ENCODE measurements at places on chromosomes 6 and 20. TPM values are rescaled to one million over a fixed set of nuclear protein-coding genes. Genes with fewer than 3 reads are reported as not detected.

The SPEF1 gene
- total RNA-seq = not detected

- no peaks in the 10 kb centered on the region for H3K36me3 ChIP-seq
- H3K27me3 ChIP-seq = peaks cover 9% of the 10 kb centered on the region
- H3K4me1 ChIP-seq = no peaks in the 10 kb centered on the region
- H3K27ac ChIP-seq = no peak overlapping the region
- H3K4me3 ChIP-seq = no peak overlapping the region
Measured at GRCh38 chr6:11994875-11995461, 17.1 kb upstream of the HIVEP1 start.

The NR2E1 gene
- not detected for total RNA-seq

The JPH2 gene
- not detected for total RNA-seq

The THBS2 gene
- total RNA-seq = not detected

The IL17A gene
- total RNA-seq = not detected

- H3K4me1 ChIP-seq = no peaks in the 10 kb centered on the region
- no peak for DNase-seq
- H3K4me3 ChIP-seq = no peak overlapping the region
- no peaks in the 10 kb centered on the region for H3K36me3 ChIP-seq
- H3K27me3 ChIP-seq = no peaks in the 10 kb centered on the region
Measured at GRCh38 chr6:124199286-124199685, 395.6 kb downstream of the NKAIN2 start.

DNA sequence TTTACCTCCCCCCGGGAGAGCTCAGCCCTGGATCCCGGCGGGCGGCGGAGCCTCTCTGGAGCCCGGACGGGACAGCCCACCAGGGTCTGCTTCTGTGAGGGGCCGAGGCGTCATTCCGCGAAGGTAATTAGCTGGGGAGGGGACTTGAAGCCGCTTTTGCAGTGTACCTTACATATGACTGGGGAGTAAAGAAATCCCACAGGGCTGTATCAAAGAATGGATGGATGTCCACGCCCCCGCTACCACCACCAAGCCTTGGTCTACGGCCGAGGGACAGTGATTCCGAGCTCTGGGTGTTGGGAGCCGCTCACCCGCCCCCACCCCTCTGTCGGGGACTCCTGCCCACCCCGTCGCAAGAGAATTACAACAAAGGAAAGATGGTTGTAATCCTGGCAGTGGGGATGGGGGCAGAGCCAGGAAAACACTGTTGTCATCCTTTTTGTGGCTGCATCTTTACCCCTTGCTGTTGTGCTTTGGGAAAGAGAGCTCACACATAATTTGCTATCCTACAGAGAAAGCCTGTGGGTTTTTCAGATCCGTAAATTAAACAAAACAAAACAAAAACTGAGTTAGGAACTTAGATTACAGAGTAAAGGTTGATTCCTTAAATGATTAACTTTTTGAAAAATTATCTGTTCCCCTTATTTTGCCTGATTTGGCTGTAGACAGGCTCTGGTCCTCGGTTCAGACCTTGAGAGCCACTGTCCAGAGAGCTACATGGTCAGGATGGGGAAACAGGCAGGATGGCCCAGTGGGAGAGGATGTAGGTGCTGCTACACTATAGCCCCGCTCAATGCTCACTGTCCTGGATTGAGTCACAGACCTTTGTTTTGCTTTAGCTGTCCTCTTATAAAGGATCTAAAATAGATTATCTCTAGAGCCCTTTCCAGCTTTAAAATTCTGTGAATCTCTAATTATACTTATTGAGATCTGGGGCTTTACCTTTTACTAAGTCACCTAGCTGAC lies 997 bp upstream of the FBXO30 start:
- H3K27ac ChIP-seq = peak overlapping the region; percentile 94
- peak; percentile 46 for DNase-seq
- peaks cover 37% of the 10 kb centered on the region for H3K4me1 ChIP-seq
- H3K27me3 ChIP-seq = no peaks in the 10 kb centered on the region
- peak overlapping the region; percentile 93 for H3K4me3 ChIP-seq
